NCI-H1105 (cell line): ENCODE measurements at places on chromosomes 2 and 18.

DNA sequence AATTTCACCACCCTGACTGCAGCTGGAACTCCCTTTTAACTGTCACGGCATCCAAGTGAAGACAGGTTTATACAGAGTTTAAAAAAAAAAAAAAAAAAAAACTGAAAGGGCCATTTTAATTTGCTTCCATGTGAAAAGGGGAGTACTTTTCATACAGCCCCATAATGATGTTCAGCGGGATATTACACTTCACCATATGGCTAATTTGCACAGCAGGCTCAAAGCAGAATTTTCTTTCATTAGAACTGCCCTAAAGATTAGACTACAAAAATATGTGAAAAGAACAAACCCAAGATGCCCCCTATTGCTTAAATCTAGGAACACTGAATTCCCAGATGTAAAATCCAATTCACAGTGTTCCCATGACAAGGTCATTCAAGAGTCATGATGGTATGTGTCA lies 301.8 kb downstream of the EXOC6B start:
- DNase-seq = no peak

- DNase-seq = no peak
Observed at GRCh38 chr2:165796819-165797530, 2.9 kb upstream of the GALNT3 start.

DNA sequence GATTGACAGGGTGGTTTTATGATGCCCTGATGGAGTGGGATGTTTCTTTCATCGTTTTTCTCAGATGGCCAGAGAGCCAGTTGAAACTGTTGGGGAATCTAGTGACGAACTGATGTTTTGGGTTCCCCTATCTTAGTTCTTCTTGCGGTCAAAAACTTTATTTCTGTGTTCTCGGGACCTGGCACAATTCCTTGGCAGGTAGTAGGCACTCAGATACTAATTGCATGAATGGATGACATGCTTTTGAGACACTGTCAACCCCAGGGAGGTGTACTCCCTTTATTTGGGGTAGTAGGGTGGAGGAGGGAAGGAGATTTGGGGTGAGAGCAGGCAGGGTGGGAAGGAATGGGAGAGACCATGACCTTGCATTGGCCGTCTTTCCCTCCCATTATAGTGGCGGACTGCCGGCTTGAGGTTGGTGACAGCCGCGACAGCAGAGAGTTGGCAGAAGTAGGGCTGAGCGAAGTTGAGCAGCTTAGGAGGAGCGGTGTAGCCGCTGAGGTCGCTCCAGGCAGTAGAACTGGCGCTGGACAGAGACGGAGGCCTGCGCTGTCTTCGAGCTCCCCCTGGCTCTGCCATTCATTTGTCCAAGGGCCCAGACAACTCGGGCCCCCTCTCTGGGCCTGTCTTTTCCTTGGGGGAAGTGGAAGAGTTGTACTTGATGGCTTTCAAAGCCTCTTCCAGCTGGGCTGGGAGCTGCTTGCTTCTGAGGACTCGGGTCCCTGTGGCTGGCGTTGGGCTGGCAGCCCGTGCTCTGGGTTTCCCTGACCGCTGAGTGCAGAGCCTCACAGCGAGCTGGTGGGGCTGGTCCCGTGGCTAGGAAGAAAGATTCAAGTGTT lies 2.6 kb downstream of the TET3 start:
- DNase-seq = no peak

- no peak for DNase-seq
Observed at GRCh38 chr2:208245746-208246145, 9.1 kb downstream of the IDH1 start.

GRCh38 chr2:241976296-241976695 lies 106.8 kb downstream of the RTP5 start:
- no peak for DNase-seq

DNA sequence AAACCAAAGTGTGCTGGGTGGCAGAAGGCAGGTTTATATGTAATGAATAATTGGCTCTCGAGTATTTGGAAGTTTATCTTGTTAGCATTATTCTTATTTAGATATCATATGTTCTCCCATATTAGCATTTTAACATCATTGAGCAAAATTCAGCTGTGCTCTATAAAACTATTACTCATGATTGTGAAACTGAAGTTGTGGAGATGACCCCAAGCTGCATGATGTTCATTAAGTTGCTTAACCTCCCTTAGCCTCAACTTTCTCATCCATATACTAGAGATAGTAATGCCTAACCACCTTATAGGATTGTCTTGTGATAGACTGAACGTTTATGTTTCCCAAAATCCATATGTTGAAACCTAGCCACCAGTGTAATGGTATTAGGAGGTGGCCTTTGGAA lies 346.3 kb downstream of the SATB2 start:
- no peak for DNase-seq

DNA sequence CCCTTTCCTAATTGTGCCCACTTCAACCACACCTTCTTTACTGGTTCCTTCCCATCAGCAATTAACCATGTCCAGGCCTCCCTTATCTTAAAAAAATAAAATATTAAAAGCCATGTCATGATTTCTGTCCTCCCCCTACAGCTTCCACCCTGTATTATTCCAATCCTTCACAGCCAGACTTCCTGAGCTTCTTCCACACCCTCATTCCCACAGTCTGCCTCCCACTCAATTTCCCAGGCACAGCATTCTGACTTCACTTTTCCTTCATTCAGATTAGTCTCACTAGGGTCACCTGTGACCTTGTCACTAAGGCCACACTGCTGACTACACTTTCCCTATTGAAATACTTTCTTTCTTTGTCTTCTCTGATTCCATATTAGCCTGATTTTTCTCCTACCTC lies 159.4 kb downstream of the DIS3L2 start:
- no peak for DNase-seq

DNA sequence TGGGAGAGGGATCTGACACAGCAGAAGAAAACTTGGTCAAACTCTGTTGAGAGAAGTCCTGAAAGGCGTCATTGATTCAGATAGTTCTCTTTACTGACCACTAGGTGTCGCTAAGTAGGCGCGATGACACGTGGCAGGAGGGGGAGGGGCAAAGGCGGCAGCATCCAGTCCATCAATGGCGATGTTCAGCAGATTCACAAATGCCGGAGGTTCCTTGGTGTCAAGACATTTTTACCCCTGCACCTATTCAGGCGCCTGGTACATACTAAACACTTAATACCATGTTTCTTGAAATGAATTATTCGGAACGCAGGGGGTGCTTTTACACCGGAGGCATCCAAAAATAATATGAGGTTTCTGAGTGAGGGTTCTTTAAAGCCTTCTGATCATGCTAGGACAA lies 3.0 kb upstream of the PLEK start:
- DNase-seq = peak; percentile 6

- no peak for DNase-seq
Observed at GRCh38 chr2:105460048-105460732, 61.3 kb upstream of the FHL2 start.

DNA sequence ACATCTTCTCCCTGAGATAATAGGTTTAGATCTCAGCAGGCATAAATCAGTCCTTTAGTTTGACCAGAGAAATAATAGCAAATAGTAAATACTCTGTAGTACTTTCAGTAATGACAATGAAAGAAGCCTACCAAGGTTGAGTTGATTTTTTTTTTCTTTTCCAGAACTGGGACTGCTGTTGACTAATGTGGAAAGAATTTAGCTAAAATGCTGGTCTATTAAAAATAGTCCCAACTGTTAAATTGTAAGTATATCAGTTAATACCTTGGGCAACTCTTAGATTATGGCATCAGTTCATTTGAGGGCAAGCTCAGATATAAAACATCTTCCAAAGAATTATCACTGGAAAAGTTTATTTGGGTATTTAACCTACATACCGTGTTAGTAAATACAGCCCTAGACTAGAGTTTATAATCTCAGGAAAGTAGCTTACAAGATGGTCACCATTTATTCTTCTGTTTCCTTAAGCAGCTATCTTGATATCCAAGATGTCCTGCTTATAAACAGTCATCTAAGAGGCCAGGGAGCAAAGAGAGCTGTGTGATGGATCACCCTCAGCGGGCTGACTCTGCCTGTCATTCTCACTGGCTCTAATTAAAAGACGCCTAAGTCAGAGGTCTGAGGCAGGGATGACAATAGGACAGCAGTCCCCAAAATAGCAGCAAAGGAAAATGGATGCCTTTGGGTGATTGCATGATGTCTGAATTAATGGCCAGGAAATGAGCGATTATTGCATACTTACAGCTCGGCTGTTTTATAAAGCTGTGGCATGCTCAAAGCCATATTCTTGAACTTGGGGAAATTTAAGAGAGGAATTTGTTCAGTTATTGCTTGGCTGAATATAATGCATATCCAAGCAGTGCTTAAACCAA lies 121.3 kb downstream of the MTX2 start:
- no peak for DNase-seq

DNA sequence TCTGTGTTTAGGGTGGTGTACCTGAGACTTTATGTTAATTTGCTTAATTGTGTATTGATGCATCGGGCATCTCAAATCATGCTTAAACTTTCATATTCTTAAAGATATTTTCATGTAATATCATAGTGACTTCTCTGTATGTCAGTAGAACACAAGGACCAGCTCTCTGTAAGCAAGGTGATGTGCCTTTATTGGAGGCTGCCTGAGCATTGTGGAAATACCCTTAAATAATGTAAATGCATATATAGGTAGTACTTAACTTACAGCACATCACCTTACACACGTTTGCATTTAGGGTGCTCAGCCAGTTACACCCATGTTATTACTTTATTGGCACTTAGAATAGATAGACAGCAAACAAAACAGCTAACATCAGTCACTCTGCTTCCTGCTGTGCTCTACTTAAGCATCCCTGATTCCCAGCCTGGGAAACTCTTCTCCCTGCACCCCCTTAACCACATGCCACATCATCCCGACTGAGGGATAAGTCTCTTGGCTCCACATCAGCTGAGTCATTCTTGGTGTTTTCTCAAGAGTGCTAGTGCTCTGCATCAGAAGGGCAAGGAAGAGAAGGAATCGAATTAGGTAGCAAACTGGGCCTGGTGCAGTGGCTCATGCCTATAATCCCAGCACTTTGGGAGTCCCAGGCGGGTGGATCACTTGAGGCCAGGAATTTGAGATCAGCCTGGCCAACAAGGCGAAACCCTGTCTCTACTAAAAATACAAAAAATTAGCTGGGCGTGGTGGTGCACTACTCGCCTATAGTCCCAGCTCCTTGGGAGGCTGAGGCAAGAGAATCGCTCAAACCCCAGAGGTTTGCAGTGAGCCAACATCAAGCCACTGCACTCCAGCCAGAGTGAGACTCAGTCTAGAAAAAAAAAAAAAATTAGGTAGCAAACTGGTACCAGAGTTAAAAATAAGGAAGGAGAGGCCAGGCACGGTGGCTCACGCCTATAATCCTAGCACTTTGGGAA lies 108.7 kb downstream of the MAP3K20 start:
- no peak for DNase-seq
